Stimulated activated CD4-positive, alpha-beta T cell treated with anti-CD3 and anti-CD28 coated beads, TNF-alpha, amount 100 ng/mL, for 48 hours (primary cell): ENCODE measurements at places on chromosomes 1 and 21.

DNA sequence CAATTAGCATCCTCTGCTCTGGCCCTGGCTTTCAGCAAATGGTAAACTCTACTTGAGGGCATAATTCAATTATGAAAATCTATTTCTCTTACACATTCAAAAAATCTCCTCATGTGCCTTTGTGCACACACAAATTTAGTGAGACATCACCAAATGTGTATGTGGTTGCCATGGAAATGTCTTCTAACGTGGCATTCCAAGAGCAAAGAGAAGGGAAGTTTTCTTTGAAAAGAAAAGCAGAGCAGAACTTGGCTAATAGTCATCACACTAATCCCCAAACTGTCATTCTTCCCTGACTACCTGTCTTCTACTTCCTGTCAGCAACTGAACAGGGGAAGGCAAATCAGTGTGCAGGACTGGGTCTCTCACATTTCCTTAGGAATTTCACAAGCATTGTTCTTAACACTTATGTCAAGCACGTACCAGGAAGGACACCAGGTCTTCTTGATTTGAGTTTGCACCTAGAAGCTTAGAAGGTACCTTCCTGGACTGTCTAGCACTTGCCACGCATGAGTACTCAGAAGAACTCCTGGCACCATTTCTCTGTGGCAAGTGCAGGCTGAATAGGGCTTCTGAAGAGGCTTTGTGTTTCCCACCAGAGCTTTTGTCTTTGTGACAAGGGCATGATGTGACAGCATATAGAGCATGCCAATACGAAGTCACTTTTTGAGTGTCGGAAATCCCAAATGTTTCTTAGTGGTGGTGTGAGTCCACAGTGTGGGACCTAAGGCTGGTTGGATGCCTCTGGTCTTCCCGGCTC, 32.3 kb downstream of the MAN1C1 start:
- no peak for DNase-seq

GRCh38 chr1:89971600-89971999, 23.3 kb upstream of the ZNF326 start:
- DNase-seq: no peak

- DNase-seq: no peak
Observed at GRCh38 chr1:248910761-248911160, 4.7 kb downstream of the PGBD2 start.

- DNase-seq: no peak
Observed at GRCh38 chr1:159853417-159854115, 8.9 kb downstream of the VSIG8 start.

GRCh38 chr1:92864131-92864530, 32.3 kb downstream of the RPL5 start:
- DNase-seq: no peak

- DNase-seq: no peak
Observed at GRCh38 chr1:209618291-209618690, 33.9 kb downstream of the LAMB3 start.

DNA sequence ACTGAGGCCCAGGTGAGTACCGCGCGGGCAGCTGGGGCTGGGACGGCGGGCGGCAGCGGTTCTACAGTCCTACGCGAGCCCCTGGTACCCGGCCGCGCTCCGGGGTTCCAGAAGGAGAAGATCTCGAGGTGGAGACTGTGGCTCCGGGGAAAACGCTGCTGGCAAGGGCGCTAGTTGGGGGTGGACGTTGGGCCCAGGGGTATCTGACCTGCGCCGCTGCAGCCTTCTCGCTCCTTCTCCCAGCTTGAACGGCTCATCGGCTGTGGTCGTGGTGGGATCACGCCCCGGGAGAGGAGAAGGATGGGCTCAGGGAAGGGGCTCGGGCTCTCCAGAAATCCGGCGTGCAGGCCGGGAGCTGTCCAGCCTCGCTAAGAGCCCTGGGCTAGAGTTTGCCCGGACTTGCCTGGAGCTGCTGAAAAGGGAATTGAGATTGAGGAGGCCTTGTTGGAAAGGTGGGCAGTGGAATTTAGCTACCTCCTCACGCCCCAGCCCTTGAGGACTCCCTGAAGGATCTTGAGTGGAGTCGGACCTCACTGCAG, 1.1 kb upstream of the POU3F1 start:
- no peak for DNase-seq

DNA sequence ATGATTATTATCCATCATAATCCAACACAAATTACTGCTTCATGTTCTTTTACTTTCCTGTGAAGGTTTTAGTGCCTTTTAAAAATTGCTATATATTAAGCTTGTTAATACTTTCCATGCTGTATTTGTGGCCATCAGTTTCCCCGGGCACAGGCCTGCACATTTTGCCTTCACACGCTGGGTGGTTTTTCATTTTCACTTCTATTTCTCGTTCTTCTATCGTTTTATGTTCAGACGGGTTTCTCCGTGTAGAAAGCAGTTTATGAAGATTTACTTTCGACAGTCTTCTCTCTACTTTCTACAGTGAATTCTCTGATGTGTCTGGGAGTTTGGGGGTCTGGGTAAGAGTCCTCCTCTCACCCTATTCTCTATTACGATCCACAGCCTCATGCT, 9.5 kb downstream of the RUNX3 start:
- no peak for DNase-seq
